ENCODE measurements at places on chromosomes 1 and 21.

- no peak for DNase-seq
Observed at GRCh38 chr1:15382601-15383518, 26.8 kb upstream of the EFHD2 start.

DNA sequence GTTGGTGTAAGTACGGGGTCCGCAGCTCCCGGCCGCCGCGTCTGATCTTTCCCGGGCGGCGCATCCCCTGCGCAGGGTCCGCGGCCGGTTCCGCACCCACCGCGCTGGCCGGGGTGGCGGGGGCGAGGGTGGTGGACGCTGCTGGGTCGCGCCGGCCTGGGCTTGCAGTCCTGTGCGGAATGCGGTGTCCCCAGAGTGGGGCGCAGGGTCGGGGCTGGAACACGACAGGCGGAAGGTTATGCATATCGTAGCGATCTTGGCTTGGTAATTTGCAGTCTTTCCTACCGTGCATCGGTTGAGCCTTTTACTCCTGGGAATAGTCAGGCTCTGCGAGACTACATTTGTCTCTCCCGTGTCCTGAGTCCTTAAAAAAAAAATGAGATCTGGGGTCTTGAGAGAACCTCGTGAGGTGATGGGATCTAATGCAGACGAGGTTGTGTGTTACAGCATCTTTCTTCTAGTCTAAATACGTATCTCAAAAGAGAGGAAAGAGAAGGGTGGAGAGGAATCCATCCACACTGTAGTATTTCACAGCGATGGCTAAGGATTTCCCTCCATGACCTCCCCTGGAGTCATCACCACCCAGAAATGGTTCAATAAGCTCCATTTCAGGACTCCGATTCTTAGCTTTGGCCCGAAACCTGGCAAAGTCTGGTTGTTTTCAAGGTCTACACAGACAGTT is 572 bp downstream of the ATP1B1 start:
- DNase-seq: no peak

- no peak for DNase-seq
Observed at GRCh38 chr1:218886101-218886871, 287.4 kb upstream of the LYPLAL1 start.

DNA sequence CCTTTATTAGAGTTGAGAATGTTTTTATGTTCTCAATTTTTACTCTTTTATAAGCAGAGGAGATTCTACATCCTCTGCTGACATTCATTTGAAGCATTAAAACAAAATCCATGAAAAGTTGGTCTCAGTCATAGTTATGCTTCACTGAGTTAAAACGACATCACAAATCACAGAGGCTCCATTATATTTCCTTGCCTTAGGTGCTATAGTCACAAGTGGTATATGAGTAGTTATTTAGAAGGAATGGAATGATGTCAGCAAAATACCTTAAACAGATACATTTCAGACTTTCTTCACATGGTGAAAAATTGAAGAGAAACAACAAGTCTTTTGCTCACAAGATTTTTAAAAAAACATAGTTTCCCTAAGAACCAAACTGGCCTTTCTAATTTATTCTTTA is 11.7 kb upstream of the METTL13 start:
- no peak for DNase-seq

DNA sequence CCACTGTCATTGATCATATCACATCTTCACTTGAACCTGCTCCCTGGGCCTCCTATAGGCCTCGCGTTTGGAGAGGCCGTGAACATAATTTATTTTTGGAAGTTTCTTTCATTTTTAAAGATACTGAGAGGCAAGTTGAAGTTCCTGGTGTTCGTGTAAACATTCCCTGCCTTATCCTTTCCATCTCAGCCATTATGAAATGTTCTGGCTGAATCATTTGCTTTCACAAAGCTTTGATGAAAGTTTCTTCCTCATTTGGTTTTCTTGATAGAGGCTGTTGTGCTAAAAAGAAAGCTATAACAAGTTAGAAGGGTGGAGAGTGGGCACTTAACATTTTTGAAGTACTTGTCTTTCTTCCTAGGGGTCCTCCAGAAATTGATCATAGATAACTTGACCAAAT is 15.5 kb downstream of the CAMTA1 start:
- no peak for DNase-seq

DNA sequence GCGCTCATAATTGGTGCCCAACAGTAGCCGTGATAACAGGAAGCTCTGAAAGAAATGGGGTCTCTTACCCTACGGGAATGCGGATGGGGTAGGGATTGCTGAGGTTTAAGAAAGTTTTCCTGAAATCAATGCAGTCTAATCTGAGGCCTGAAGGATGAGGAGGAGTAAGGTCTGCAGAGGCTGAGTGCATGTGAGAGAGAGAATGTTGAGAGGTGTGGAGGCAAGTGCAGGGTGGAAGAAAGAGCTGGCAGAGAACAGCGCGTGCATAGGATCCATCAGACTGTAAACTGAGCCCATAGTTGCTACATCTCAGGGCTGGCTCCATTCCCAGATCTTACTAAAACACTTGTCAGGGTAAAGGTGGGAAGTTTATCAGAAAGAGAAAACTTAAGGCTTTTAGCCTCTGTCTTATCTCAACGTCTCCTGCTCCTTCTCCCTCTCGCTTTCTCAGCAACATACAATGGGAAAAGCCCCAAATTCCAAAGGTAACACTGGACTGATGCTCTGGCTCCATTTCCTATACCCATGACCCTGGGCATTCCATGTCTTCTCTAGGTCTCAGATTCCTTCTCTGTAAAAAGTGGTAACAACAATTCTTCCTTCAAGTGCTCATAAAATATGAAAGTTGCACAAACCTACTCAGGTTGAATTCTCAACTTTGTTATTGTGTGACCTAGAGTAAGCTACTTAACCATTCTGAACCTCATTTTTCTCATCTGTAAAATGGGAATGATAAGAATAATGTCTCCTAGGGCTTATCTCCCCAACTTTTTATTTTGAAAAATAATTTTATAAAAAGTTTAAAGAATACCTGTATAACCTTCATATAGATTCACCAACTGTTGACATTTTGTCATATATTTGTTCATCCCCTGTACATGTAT is 75.2 kb downstream of the SH3GLB1 start:
- no peak for DNase-seq

DNA sequence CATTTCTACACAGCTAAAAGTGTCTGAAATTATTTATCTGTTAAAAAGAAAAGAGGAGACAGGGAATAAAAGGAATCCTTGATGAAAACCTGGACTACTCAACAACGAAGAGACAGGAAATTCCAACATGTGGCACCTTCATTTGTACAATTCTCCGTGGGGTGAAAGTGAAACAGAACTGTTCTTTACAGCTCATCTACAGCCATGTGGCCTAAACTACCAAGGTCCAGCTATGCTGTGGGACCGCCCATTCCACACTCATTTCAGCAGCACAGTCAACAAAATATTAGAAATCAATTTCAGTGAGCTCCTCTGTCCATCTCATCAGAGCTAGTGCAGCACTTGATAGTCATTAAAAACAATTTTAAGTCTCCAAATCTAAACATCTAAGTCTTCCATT is 44.0 kb downstream of the UBR4 start:
- no peak for DNase-seq

- DNase-seq: no peak
Observed at GRCh38 chr1:159752135-159752580, 28.6 kb upstream of the DUSP23 start.

DNA sequence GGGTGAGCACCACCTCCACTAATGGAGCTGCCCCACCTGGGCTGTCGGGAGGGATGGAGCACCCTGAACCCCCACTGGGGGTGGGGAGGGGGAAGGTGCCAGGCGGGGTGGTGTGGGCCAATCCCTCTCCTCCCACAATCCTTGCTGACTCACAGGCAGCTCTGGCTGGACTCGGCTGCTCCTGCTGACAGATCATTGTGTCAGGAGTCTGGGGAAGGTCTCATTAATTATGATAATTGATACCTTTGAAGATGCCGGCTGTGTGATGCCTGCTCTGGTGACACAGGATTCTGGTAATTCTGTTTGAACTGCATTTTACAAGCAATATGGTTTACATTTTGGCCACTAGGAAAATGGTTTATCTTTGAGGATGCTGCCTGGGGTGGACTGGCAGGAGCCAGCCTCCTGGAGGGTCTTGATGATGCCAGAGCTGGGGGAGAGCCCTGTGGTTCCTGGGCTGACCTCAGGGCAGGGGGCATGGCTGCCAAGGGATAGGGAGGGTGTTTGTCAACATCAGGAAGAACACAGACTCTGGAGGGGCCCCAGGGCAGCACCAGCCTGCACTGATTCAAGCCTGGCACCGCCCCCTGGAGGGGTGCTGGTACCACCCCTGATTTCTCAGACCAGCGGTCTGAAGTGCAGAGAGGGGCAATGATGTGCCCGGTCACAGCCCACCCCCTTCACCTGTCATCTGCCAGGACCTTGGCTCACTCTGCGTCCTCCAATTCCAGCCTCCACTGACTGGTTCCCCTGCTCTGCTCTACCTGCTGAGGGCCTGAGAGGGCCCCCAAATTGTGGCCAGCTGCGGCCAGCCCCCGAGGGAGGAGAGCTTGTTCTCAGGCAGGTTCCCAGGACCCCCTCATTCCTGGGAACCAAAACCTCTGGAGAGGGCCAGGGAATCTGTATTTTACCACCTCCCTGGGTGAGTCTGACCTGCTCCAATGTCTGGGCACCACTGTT is 338.8 kb downstream of the MATN1 start:
- no peak for DNase-seq

- DNase-seq: no peak
Observed at GRCh38 chr1:176227579-176227978, 20.5 kb upstream of the COP1 start.

DNA sequence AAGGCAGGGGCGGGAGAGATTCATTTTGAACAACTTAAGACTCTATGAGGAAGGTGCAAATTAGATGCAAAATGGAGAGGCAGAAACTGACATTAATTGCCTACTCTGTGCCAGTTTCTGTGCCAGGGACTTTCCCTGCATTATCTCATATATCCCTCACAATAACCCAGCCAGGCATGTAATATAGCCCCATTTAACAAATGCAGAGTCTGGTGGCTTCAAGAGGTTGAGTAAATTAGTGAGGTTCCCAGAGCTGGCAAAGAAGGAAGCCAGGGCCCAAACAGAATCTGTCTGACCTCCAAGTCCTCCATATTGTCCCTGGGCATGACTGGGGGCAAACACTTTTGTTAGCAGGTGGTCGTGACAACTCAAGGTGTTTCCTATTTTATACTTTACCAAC is 199.8 kb downstream of the ASTN1 start:
- no peak for DNase-seq

DNA sequence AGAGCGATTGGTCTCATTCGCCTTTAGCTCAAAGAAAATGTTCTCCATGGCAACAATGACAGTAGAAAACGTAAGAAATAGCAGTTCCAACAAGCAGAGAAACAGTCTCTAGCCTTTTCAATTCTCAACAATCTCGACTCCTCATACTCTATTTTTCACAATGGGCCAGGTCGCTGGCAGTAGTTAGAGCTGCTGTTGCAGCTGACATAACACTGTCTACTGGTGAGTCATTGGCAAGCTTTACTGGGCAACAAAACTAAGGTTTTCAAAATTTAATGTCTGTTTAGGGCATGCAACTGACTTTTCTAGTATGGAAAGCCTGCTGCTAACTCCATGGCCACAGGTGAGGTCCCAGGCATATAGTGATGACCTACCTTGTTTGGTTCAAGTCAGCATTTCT is 221.1 kb upstream of the KAZN start:
- no peak for DNase-seq

DNA sequence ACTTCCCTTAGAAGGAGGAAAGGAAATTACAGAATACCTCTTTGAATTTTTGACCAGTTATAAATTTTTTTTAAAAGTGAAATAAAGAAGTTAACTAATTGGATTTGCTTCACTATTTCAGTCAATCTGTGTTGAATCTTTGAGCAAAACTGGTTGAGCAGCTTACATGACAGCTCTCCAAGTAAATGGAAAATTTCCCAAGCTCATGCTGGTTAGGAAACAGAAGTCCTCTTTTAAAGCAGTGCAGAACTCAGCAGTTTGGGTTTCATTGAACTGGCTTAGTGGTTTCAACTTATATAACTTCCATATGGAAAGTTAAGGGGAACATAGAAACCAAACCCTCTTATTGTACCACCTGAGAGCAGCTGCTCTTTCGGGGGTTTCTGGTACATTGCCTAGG is 250.5 kb downstream of the PDE4B start:
- DNase-seq: no peak

GRCh38 chr21:35062016-35062415 is 12.9 kb upstream of the RUNX1 start:
- no peak for DNase-seq

DNA sequence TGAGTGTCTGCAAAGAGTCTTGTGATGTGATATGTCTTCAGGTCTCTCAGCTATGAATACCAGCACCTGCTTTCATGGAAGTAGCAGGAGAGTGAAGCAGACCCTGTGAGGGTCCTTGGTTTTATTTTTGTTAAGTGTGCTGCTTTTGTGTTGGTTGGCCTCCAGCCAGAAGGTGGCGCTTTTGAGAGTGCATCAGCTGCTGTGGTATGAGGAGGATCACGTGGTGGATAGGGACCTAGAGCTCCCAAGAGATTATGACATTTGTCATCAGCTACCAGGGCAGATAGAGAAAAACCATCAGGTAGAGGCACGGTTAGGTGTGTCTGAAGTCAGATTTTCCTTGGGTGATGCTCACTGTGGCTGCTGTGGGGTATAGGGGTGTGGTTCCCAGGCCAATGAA is 1232.1 kb downstream of the MRPL39 start:
- DNase-seq: no peak

GRCh38 chr1:163970151-163970550 is 588.8 kb upstream of the PBX1 start:
- no peak for DNase-seq

DNA sequence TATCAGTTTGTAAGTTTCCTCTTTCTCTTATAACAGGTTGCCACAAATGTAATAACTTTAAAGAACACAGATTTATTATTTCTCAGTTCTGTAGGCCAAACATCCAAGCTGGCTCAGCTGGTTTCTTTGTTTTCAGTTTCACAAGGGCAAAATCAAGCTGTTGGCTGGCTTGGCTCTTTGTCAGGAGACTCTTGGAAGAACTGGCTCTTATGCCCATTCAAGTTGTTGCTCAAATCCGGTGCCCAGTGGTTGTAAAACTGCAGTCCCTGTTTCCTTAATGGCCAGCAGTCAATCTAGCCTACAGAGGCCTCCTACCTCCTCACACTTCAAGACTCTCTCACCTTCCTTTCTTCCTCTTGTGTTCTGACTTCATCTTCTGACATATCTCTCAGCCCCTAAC is 1171.0 kb downstream of the MRPL39 start:
- no peak for DNase-seq

DNA sequence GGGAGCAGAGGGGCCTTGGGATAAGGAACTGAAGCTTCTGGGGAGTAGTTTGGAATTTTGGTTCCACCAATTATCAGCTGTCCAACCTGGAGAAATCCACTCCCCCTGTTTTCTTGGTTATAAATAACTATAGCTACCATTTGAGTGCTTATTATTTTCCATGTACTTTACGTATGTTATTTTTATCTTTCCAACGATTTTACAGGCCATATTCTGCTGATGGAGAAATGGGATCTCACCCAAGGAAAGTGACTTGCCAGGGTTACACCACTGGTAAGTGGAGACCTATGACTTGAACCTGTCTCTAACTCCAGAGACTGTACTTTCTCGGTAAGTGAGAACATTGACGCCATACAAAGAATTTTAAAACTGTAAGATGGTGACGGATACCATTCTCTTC is 49.0 kb upstream of the CD34 start:
- no peak for DNase-seq

- DNase-seq: no peak
Observed at GRCh38 chr1:28021064-28021463, 61.3 kb downstream of the XKR8 start.
